ENCODE measurements at places on chromosomes 4 and X. TPM values are rescaled to one million over a fixed set of nuclear protein-coding genes. Genes with fewer than 3 reads are reported as not detected.

RTL3 gene
- not detected for total RNA-seq

SLC10A4 gene
- total RNA-seq: 0.15 TPM

DNA sequence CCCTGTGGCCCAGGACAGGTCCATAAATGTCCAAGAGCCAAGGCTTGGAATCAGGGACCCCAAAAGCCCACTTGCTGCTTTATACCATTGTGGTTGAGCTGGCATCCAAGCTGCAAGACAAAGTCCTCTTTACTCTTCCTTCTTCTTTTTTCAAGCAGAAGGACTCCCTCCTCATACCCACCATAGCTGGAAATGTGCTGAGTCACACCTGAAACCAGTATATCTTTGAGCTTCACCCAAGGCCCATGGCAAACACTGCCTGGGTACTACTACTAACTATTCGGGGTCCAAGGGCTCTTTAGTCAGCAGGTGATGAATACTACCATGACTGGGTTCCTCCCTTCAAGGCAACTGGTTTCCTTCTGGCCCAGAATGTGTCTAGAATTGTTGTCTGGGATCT lies 37.3 kb upstream of the NMU start:
- DNase-seq: no peak

SMPX gene
- total RNA-seq: 0.96 TPM

DNA sequence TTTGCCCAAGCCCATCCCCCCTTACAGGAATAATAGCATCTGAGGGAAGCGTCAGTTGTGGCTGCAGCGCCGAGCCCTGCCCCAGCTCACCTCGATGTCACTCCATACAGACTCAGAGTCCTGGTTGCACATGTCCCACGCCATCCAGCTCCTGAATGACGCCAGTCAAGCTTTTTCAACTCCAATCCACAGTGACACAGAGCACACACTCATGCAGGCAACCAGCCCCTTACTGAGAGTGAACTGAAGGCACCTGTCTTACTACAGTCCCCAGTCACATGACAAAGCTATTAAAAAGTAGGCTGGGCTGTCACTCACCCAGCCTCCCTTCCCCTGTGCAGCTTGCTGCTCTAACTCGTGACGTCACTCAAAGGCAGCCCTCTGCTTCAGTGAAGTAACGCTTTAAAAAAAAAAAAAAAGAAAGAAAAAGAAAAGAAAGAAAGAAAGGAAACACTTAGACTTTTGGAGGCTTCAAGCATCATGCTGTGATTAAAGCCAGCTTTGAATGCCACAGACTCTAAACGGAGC lies at the start of gene PPARGC1A:
TSS of gene PPARGC1A (minus strand) at position 234 of the 528 bp plus-strand sequence. CDS start at position 144, 90 bp downstream.
- DNase-seq: peak; percentile 83

ADGRG2 gene
- total RNA-seq: 1.2 TPM

DNA sequence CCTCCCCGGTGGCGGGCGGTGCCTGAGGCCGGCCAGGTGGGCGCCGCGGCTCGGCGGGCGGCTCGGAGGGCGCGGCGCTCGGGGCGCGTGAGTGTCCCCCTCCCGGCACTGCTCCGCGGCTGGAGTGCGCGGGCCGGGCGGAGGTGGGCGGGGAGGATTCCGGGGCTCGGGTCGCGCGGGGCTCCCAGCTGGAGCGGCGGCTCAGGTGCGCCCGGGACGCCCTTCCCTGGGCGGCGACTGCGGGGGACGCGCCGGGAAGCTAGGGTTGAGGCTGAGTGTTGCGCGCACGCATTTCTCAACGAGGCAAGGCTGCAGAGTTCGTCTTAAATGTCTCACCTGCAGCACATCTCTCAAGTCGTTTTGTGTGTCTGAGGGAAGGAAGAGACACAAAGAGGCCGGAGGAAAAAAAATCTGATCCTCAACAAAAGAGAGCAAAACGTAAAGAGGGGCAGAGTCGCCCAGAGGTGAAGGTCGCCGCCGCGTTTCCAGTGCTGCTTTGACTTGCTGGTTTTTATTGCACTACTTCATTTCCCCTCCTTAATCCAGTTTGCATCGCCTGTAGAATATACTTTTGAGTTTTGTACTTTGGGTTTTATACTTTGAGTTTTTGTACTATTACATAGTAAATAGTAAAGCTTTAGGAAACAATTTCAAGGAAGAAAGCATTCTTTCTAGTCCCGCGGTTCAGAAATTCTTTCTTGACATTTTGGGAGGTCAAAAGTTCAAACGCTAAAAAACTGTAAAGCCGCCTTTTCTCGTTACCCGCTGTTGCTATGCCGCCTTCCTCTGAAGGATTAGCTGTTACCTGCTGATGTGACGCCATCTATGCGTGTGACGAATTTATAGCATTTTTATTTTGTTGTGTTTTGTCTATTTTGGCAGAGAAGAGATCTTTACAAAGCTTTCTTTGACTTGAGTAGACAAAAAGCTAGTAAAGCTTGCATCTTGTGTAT lies 106.5 kb upstream of the STOX2 start:
- no peak for DNase-seq

DNA sequence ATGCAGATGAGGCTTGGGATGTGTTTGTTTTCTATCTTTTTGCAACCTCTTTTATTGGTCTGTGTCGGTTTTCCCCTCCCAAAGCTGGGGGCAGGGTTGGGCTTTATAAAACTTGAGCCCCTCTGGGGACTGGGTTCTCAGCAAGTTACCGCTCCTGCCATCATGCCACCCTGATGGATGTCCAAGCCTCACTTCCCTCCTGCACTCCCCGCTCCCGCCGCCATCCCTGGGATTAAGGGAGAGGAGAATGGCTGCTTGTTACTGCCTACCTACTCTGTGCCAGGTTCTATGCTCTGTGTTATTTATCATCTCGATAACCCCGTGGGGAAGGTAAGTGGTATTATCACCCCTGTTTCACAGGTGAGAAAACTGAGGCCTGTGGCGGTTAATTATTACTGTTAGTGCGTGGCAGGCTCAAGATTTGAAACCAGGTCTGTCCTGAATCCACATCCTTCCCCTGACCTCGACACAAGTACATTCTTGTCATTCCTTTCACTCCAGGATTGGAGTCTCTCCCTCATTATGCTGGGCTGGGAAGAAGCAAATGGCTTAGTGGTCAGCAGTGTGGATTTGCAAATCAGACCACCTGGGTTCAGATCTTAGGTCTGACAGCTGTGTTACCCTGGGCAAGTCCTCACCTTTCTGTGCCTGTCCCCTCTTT lies 4.5 kb downstream of the UBA1 start:
- no peak for DNase-seq

- DNase-seq: no peak
Measured at GRCh38 chrX:5155301-5155700, 1073.4 kb downstream of the NLGN4X start.

DNA sequence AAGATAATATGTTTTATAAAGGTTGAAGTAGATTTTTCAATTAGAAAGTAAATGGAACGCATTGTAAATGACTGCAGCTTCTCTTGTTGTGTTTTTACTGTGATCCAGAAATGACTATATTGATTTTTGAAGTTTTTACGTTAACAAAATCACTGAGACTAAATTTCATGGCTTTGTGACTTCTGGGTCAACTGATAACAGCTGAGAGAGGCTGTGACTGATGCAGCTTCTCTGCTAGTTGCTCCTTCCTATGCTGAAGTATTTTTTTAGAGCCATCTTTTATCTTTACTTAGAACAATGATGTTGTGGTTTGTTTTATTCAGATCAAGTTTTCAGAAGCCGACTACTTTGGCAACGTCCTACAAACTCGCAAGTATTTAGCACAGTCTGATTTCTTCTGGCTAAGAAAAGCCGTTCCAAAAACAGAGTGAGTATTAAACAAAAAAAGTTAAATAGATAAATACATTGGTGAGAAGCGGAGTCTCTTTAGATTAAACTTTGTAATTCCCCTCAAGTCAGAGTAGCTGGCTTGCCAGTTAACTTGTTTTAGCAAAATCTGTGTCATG lies 94.7 kb upstream of the CBLL2 start:
- no peak for DNase-seq

DNA sequence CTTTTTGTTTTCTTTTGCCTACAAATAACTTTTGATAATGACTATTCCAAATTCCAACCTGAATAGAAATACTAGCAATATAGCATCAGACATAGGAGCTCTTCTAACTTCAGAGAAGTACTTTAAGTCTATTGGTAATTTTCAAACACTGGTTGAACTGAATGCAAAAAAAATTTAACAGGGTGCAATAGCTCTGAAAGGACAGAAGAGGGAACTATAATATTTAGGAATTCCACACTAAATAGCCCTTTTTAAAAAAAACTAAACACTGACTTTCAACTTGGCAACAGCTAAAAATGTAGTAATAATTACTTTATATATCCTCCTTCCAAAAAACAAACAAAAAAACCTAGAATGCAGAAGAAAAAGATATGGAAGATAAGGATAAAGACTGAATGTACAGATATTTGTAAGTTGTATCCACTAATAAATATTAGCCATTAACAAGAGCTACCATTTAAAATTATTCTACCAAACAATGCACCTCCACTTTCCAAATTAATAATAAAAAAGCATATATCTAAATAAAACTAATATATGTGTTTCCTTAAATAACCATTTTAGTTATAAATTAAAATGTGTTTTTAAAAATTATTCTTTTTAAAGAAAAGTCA lies 81.4 kb downstream of the FBXW7 start:
- no peak for DNase-seq

DNA sequence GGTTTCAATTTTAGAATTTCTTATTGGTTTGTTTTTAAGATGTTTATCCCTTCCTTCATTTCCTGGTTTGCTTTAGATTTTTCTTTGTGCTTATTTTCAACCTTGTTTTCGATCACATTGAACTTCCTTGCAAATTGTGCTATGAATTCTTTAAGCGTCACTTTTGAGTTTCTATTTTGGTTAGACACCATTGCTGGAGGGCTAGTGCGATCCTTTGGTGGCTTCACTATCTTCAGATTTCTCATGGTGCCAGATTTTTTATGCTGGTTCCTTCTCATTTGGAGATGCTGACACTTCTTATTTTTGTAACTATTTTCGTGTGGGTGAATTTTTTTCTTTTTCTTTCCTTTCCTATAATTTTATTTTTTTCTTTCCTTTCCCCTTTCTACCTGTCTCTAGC lies 227.2 kb upstream of the HDX start:
- no peak for DNase-seq

- no peak for DNase-seq
Measured at GRCh38 chr4:62460329-62460728, 1260.2 kb downstream of the ADGRL3 start.

GRCh38 chrX:135977611-135978010 lies 3.8 kb upstream of the MMGT1 start:
- DNase-seq: no peak

GRCh38 chr4:108049406-108049805 lies 59.7 kb downstream of the HADH start:
- DNase-seq: no peak

DNA sequence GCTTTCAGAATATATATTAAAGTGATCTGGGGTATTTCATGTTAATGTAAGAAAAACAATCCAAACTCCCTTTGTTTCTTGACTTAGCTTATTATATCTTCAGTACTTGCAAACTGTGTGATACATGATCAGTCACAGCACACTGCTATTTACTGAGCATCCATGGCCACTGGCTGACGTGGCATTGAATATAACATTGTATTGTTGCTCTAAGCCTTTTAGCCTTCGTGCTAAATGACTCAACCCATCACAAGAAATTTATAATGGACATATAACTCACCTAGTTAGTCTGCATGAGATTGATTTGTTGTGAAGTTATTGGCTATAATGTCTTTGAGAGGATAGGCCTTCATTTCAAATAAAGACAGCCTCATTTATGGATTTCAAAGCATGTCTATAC lies 642.6 kb downstream of the IL1RAPL1 start:
- no peak for DNase-seq

KIF4A gene
- 0.15 TPM for total RNA-seq

- DNase-seq: no peak
Measured at GRCh38 chr4:158930639-158930972, 161.8 kb downstream of the FNIP2 start.

DNA sequence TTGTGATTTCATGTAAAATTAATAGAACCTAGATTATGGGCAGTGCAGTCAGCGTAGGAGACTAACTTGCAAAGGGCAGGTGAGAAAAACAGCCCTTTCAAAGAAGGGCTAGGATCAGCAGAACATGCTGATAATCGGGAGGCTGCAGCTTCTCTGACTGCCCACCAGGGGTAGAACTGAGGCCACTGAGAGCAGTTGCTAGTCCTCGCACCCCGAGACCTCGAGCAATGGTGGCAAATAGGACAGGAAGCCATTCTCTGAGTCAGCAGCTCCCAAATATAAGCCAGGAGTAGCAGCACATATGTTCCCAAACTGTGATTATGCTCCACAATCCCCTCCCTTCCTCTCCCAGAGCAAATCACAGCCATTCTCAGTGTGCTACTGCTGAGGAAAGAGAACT lies 186.5 kb downstream of the MSL3 start:
- no peak for DNase-seq

DNA sequence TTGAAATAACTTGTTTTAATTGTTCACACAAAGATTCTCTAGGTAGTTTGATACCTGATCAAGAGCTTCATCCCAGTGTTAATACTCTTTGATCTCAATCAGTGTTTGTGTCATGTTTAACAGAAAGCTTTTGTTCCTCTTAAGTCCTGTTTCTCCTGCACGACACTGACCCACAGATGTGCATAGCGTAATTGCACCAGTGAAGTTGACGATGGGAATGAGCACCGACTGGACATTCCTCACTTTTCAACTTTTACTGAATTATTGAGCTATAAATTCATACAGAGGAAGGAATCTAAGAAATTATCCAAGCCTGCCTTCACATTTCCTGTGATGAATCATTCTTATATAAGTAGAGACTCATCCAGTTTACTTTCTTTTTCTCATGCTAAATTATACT lies 878.7 kb upstream of the TENM3 start:
- DNase-seq: no peak

- DNase-seq: no peak
Measured at GRCh38 chr4:140691369-140691768, 64.8 kb downstream of the TBC1D9 start.

ZNF711 gene
- 0.25 TPM for total RNA-seq

DNA sequence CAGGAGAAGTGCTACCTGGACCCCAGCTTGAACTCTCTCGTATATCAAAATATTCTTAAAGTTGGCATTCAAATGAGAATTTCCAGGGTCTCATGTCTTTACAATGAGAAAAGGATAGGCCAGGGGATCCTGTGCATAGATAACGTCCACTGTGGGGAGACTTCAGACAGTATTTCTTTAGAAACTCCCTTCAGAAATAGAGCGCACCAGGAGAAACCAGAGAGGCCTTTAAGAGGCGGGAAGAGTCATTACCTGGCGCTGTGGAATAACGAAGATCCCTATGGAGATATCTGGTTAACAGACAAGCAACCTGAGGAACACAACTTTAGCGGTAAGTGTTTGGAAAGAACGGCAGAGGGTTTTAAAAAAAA lies 600 bp downstream of the RADX start:
- DNase-seq: no peak

DNA sequence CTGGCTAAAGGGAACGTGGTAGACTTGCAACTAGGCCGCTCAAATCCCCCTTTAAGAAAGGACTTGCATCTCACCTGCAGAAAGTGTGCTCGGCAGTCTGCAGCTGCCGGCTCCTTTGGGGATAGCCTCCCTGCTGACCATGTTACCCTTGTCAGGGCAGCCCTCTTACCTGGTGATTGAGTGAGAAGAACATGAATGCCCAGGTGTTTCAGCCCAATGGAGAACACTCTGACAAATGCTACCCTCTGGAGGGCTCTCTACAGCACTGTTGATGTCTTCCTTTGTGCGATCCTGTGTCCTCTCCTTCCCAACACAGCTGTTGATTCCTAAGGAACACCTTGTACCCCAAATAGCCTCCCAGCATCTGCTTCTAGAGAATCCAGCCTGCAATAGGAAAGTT lies 178.7 kb upstream of the LDB2 start:
- DNase-seq: no peak
